ENCODE measurements at places on chromosomes 16 and 17.

DNA sequence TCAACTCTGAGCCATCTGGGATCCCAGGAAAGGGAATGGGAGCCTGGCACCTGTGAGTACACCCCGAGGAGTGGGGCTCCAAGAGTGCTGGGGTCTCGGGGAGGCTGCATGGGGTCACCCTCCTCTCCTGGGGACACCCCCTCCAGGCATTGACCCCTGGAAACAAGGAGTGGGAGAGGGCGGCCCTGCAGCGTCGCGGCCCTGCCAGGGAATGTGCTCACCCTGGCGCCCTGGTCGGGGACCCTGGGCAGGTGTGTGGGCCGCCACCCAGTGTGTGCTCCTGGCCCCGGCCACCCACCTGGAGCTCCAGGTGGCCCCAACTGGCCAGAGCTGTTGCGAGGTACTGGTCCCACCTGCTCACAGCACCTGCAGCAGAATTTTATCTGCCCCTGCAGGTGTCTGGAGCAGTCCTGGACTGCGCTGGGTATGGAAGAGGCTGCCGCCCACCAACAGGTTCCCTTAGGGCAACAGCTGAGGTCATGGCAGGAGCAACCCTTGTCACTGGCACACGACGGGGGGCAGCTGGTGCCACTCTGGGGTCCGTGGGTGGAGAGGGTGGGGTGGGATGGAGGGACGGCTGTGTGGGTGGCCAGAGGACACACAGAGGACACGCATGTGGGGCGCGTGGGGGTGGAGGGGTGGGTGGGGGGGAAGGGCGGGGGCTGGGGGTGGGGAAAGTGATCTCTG is 5.4 kb upstream of the PABPN1L start:
- no peak for DNase-seq

DNA sequence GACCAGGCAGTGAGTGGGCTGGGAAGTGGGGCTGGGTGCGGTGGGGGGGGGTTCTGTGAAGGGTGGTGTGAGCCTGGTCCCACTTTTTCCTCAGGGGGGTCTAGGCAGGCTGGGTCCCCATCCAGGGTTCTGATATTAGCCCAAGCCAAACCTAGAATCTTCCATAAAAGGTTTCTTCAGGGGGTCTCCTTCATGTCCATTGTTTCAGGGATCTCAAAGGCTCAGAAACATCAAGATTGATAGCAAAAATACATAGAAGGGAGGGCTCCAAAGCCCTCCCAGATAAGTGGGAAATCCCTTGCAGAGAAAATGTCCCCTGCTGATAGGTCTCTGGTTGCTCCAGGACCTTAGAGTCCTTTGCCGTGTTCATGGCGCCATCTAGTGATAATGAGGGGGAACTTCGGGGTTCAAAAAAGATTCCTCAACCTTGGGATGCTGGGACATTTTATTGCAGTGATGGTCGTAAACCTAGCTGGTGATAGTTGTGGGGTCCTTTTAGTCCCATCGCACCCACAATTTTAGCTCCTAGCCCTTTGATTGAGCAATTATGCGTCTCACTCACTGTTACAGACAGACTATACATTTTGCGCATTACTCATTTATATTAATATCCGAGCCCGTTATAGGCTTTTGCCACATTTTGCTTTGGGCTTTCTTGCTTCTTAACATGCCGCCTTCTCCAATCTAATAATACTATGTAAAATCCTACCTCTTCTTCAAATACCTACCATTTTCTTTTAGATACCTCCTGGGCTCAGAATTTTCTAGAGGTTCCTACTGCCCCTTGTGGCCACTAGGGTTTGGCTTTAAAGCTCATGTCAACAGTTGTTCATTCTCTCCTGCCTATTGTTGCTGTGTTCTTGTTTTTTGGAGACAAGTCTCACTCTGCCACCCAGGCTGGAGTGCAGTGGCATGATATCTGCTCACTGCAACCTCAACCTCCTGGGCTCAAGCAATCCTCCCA is 35.1 kb downstream of the IGF2BP1 start:
- DNase-seq = peak; percentile 81

DNA sequence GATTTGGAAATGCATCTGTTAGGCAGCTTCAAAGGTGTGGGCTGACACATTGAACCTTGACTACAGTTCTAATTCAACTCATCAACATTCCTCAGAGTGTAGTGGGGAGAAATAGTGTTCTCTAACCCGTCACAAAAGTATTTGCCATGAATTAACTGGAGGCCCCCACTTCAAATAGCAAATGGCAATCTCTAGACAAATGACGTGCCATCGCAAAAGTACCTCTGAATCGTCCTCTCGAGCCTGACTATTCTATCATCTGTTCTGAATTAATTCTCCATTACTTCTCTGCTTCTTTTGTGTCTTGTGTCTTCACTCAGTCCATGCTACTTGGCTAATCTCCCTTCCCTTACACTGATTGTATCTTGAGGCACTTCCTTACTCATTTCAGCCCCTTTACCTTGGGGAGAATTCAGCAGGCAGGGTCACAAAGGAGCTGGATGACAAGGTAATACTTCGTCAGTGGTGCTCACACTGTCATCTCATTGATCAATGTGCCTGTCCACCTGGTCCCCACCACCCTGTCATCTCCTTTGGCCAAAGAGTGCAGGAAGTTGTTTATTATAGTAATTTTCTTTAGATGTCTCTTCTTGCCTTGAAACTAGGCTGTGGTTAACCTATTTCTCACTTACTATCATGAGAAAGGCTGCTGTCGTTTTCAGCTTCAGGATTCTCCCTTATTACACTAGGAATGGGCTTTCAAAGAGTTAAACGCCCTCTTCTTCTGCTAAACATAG is 108.4 kb downstream of the SYCE1L start:
- no peak for DNase-seq

DNA sequence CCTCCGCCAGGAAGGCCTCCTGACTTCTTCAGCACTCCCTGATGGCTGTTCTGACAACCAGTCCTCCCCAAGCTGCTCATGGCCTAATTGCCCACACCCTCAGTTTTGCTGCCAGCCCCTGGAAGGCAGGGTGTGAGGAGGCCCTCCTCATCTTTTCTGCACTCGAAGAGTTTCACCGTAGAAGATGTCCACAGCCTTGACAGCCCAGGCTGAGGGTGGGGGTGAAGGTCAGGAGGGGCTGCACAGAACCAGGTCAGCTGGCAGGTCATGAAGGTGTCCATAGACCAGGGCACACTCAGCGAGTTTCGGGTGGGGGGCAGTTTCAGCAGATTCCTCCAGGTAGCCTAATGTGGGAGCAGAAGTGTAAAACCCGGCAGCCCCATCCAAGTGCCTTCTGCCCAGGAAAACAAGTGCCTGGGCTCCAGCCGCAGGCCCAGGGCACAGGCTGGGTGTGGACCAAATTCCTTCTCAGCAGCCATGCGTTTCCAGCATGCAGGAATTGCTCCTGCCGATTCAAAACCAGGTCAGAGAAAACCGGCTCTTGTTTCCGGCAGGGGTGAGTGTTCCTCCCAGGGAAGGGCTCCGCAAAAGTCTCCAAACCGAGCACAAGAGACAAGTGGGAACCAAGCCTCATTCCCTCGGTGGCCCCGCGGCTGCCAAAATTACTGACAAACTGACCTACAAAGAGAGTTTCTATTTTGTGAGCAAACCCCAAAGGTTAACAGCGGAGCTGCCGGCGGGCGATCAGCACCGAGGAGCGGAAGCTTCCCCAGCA is 228.8 kb downstream of the C16orf78 start:
- DNase-seq = no peak

Measured in IMR-90 (cell line).